PC-3 (cell line): ENCODE measurements at places on chromosomes 6 and 20. TPM values are rescaled to one million over a fixed set of nuclear protein-coding genes. Genes with fewer than 3 reads are reported as not detected.

DNA sequence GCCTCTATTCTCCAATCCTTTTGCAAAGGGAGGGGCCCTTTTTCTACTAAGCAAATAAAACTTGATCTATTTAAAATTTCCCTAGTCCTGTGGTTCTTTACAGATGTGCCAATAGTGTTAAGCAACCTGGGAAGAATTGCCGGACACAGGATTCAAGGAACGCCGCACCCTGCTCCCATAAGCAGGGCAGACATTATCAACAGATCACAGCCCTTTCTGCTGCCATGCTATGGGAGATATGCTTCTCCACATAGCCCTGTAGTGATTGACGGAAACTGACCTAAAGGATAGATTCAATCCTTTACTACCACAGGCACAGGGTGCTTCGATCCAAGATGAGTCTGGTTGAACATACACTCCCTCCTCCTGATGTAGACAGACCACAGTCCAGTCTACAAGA, 118.4 kb upstream of the TRAF3IP2 start:
- DNase-seq: no peak

DNA sequence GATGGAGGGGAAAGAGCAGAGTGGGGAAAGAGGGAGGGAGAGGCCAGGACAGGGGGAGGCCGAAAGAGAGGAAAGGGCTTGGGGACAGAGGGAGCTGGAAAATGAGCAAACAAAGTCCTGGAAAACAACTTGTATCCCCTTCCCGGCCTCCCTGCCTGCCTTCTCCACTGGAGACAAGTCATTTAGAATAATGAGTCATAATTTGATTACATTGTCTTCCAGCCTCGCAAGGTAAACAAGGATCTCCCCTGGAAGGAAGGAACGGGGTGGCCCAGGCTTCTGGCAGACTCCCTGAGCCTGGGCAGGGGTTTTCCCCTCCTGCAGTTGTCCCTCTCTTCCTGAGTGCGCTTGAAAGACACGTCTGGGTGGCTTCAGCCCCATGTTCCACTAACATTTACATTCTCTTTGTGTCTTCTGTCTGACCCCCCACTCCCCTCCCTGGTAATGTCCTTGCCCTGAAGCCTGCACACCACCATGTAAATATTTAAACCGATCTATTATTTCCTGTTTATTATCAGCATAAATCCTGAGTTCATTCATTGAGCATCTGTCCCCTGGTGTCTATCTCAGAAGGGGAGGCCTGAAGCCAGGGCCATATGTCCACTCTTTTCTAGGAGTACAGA, 12.1 kb upstream of the MRPS18A start:
- DNase-seq: peak; percentile 75

GRCh38 chr6:155495011-155495768, 39.6 kb upstream of the NOX3 start:
- peak; percentile 6 for DNase-seq

SLC22A1 gene
- 0.29 and 10.2 TPM in 2 replicates for total RNA-seq

GRCh38 chr6:17125407-17125806, 23.6 kb downstream of the STMND1 start:
- no peak for DNase-seq

DNA sequence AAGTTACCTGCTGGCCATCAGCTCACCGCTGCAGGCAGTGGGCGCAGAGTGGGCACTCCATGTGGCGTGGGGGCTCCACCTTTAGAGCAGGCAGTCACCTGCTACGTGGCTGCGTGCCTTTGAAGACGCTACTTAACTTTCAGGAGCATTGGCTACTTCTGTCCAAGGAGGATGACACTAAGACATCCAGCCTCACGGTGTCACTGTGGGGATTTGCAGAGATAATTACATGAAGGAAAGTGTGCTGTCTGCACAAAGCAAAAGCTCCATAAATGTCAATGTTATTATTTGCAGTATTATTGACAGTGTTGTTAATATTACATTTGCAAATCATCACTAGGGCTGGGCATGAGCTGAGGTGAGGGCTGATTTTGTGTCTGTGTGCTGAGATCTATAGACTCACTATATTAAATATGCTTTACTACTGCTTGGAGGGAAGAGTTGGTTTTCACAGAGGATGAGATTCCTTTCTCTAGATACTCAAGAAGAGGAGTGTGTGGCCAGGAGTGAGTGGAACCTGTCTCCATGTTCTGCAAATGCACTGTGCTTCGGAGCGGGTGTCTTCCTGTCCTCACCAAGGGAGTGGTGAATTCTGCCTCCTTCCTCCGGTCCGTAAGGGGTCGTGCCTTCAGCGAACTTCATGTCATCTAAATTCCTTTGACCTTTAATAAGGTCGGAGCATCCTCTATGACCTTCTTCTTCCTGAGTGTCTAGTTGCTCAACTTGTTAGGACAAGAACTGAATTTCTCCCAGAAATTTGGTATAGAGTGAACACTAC, 165.8 kb upstream of the SYNDIG1 start:
- DNase-seq: peak; percentile 23

DNA sequence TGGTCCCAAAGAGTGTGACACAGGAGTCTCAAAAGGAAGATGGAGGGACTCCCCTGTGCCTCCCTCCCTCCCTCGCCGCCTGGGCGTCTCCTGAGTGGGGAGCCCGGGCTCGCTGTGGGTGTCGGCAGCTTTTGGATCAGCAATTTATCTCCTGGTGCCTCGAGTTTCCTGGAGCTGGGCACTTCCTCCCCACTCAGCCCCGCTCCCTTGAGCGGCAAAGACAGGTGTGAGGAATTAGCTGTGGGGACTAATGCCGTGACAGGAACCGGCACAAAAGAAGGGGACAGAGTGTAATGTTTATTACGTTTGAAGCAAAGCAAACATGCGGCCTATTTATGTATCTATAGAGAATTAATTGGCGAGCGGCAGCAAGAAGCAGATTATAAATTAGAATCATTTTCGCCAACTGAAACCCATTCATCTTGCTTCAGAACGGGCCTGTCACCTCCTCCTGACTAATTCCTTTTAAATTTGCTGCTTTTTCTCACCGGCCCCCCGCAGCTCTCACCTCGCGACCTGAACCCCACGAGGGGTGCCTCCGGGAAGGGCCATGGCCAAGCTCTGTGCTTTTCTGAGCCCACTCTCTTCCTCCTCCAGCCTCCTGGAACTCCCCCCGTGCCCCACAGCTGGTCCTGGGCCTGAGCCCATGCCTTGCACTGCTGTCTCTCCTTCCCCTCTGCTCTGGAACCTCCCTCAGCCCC, 8.8 kb upstream of the CDH22 start:
- no peak for DNase-seq

DNA sequence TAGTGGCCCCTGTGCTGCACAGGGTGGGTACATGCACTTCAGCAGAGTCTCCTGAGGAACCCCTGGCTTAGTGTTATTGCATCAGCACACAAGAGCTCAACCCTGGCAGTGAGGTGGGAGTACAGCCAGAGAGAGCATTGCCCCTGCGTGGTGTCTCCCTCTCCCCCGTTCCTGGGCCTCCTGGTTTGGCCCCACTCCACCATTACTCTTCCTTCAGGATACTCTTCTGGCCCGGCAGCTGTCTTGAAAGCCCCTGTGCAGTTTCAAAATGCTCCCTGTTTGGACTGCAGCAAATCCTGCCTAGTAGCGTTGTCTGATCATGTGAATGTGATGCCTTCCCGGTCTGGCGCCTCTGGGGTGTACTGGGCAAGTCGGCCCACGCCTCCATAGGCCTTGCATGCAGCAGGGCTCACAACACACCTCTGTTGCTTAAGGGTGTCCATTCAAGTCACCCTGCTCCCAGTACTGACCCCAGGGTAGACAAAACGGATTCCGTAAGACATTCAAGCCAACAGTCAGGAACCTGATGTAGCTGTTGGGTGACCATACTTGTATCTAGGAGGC, 32.1 kb downstream of the TXNDC5 start:
- no peak for DNase-seq

DNA sequence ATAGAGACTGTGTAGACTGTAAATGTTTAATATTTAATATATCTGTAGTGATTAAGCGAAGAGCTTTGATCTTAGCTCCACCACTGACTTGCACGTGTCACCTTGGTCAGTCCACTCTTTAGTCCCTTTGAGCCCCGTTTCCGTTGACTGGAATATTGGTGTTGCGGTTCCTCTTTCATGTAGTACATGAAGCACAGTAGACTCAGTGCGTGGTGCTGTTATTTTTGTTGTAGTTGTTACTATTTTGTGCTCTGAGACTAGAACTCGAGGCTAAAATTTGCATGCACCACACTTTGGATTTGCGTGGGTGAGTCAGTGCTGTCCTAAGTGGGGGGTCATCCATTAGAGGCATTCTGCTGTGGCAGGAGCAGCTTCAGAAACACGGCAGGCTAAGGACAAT, 291.4 kb downstream of the QKI start:
- no peak for DNase-seq

DNA sequence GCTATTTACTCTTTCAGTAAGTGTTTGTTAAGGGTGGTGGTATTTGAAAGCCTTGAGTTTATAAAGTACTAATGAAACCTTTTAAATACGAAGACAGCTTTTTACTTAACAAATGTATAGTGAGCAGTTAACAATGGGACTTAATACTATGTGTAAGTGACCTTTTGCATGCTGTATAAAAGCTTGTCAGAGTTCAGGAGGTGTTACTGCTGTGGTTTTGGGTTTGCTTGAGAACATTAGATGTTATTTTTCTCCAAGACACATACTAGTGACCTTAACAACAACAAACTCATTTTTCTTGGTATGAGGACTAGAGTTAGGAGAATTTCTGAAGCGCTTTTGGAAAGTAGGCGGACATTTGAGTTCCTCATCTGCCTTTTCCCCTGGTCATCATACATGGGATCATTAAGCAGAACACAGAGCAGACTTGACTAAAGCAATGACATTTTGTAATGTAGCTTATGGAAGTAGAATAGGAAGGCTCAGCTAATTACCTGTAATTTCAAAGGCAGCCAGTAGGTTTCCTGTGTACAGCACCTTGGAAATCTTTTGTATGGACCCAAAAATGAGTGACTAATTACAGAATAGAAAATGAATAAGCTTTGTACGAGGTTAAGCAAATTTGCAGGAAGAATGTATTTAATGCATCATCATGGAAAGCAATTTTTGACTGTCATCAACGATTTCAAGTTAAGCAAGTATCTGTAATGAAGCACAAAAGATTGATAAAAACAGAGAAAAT, 14.1 kb downstream of the CDYL start:
- peak; percentile 22 for DNase-seq

DNA sequence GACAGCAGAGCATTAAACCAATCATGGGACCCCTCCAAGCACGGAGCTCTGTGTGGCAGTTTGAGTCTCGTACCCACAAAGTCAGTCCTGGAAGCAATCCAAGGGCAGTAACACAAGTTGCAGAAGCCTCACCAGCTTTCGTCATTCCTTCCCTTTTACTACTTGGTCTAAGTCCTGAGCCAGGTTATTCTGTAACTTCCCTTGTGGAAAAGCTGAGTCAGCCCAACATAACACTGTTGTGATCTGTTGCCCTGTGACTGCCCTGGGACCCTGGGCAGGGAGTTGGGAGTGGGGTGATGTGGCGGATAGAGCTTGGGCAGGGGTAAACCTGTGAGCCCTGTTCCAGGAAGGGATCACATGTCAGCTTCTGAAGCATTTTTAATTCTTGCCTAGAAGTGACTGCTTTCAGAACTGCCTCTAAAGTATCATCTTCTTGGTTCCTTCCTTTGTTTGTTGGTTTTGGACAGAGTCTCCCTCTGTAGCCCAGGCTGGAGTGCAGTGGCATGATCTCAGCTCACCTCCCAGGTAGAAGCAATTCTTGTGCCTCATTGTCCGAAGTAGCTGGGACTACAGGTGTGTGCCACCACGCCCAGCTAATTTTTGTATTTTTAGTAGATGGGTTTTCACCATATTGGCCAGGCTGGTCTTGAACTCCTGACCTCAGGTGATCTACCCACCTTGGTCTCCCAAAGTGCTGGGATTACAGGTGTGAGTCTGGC, 183.7 kb upstream of the JAG1 start:
- peak; percentile 58 for DNase-seq

TMEM74B gene
- total RNA-seq: 6.3 and 18.4 TPM in 2 replicates

- no peak for DNase-seq
Observed at GRCh38 chr20:48799328-48800105, 28.3 kb downstream of the PREX1 start.

GRCh38 chr20:24723186-24723585, 225.9 kb upstream of the CST7 start:
- no peak for DNase-seq

DNA sequence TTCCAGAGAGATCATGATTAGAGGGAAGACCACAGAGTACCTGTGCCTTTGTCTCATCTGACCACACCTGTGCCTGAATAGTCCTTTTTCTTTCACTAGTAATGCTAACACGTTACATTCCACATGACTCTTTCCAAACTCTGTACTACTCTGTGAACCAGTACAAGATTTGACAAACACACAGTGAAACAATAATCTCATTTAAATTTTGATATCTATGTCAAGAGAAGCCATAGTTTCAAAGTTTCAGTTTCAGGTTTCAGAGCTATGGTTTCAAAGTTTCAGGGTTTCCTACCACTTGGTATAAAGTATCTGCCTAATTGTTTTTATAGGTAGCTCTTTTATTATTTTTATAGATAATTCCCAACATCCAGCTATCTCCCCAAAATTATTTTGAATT, 62.0 kb upstream of the PHACTR2 start:
- no peak for DNase-seq

CRISP2 gene
- total RNA-seq: not detected in 2 replicates

PROKR2 gene
- total RNA-seq: not detected in 2 replicates

DNA sequence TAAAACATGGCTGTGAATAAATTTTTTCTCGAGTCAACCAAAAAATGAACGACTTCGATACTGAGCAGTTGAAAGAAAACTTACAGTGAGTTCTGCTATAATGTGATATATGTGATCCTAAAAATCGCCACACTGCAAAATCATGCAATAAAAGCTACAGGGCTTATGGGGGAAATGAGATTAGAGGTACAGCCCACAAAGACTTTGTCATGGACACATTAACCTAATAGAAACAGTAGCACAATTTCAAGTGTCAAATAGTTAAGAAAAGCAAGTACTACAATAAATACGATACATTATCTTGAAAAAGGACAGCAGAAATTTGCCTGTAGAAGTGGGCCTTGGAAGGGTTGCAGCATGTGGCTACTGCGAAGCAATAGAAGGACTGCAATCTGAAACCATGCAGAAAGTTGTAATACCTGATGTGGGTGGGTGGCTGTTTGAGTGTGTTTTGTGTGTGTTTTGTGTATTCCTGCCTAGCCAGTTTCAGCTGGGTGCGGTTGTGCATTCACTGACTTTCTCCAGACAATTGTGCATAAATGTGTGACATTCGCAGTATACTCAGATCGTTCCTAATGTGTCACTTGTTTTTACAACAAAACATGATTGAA, 79.1 kb downstream of the RPP40 start:
- DNase-seq: peak; percentile 26

OR2H1 gene
- total RNA-seq: not detected in 2 replicates

- no peak for DNase-seq
Observed at GRCh38 chr20:45857882-45858216, 435 bp downstream of the ZSWIM3 start.

CD164 gene
- 89.2 and 95.6 TPM in 2 replicates for total RNA-seq

DNA sequence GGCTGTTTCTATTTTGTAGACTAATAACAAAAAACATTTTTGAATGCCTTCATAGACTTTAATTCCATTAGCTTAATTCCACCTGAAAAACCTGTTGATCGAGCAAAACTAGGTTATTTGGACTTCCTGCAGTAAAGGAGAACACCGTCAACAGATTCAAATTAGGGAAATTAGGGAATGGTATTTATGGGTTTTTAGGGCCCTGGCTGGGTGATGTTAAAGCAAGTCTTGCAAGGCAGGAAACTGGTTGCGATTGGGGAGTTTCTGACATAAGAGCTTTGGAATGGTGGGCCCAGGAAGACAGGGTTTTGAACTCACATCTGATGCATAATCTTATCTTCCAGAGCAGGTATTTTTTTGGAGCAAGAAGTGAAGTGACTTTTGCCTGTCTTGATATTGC, 40.1 kb upstream of the TFAP2C start:
- DNase-seq: peak; percentile 28

RTN4IP1 gene
- total RNA-seq: 7.3 and 8.6 TPM in 2 replicates

SOBP gene
- 0.15 and 0.17 TPM in 2 replicates for total RNA-seq

CLDN20 gene
- not detected in 2 replicates for total RNA-seq
